ENCODE measurements at places on chromosomes 16 and 17. TPM values are rescaled to one million over a fixed set of nuclear protein-coding genes. Genes with fewer than 3 reads are reported as not detected.

DNA sequence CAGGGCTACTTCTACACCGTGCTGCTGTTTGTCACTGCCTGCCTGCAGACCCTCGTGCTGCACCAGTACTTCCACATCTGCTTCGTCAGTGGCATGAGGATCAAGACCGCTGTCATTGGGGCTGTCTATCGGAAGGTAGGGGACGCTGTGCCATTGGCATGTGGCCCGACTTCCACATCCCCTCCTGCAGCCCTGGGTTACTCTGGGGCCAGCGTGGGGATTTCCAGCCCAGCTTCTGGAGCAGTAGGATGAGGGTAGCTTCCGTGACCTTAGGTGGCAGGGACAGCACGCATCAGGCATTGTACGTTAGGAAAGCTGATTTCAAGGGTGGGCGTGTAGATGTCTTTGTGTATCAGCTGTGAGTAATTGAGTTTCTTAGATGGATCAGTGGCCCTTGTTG is 96.5 kb downstream of the ABCC1 start:
- no peak for DNase-seq

The ZNF469 gene
- total RNA-seq: 2.2 TPM

- DNase-seq: no peak
Measured at GRCh38 chr17:82892899-82893565, 53.2 kb upstream of the ZNF750 start.

The BAIAP3 gene
- 4.2 TPM for total RNA-seq

GRCh38 chr16:50449800-50450199 is 81.0 kb upstream of the BRD7 start:
- DNase-seq: no peak

GRCh38 chr17:55086635-55087058 is 118.1 kb downstream of the STXBP4 start:
- no peak for DNase-seq

The SLC6A2 gene
- total RNA-seq: 9.6 TPM

The FOXN1 gene
- 3.4 TPM for total RNA-seq

GRCh38 chr17:42392692-42393415 is 4.6 kb upstream of the STAT3 start:
- no peak for DNase-seq

The SSTR5 gene
- 0.98 TPM for total RNA-seq

DNA sequence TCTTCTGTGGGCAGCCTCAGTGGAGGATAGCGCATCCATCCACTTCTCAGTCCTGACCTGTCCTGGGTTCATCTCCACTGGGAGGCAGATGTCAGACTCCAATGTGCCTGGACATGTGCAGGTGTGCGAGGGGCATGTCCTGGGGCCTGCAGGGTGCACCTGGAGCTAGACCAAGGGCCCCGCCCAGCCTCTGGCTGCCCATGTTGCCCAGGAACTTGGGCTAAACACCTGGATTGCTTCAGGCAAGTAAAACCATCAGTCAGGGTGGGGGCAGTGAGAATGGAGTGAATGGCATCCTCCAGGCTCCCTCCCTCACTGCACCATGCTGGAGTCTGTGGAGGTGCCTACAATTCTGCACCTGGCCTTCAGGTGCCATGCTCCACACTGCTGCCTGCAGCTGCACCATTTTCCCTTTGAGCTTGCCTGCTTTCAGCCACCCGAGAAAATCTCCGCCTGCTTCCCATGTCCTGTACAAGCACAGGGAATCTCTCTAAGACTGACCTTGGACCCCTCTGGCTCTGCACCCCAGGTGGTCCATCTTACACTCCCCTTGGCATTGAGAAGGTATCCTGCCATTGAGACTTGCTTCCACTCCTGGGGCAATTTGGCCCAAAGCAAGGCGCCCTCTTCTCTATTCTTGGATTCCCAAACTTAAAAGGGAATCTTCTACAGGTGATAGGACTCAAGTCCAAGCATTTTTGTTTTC is 2.1 kb upstream of the MFSD6L start:
- DNase-seq: no peak

- no peak for DNase-seq
Measured at GRCh38 chr16:23500212-23500861, 10.0 kb downstream of the GGA2 start.

DNA sequence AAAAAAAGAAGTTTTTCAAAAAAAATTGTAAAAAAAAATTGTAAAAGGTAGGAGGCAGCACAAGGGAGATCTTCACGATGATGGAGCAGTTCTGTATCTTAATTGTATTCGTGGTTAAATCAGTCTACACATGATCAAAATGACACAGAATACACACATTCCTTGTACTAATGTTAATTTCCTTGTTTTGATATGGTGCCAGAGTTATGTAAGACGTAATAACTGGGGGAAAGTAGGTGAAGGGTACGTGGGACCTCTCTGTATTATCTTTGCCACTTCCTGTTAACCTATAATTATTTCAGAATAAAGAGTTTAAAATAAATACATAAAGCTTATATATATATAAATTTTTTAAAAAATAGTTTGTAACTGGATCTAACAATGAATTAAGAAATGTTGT is 36.8 kb downstream of the HELZ start:
- no peak for DNase-seq

The DNAH17 gene
- total RNA-seq: 2.0 TPM

- DNase-seq: no peak
Measured at GRCh38 chr17:77144227-77144626, 3.5 kb downstream of the SEC14L1 start.

DNA sequence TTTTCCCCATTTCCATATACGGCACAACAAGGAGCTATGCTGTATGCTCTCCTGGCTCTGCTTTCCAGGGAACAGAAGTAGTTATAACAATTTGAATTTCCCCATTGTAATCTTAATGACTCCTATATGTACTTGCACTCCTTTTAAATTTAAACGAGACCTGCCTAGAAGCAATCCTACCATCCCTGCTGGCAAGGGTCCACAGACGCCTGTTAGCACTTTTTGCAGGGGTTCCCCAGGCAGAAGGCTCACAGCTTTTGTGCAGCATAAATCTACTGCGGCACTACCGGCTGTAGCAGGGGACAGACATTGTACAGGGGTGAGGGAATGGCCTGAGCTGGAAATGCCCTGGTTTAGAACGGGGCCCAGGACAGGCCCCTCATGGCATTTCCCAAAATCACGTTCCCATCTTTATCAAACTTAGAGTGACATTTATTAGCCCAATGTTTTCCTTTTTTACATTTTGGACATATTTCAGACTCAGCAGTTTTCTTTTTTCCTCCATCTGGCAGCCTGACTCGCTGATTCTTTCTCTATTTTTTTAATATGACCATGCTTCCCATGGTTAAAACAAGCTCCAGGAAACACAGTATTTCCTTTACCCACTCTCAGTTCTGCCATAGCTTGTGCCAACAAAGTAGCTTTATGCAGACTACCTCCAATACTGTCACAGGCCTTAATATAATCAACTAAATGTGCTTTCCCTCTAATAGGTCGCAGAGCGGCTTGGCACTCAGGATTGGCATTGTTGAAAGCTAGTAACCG is 35.4 kb upstream of the USP22 start:
- no peak for DNase-seq

DNA sequence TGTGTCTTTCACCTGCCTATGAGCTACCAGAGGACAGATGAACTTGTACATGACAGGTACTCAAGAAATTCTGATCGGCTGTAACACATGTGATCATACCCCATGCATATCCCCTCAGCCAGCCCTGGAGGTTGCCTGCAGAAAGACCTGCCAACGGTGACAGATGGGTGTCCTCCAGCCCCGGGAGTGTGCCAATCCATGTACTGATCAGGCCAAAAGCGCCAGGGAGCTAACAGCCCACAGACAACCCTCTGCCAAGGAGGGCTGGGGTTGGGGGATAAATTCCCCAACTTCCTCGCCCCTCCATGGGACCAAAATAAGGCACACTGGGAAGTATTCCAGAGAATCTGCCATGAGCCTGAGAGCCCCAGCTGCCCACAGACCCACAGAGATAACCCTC is 189.4 kb downstream of the CCT6B start:
- no peak for DNase-seq

The TNFRSF17 gene
- total RNA-seq: not detected

DNA sequence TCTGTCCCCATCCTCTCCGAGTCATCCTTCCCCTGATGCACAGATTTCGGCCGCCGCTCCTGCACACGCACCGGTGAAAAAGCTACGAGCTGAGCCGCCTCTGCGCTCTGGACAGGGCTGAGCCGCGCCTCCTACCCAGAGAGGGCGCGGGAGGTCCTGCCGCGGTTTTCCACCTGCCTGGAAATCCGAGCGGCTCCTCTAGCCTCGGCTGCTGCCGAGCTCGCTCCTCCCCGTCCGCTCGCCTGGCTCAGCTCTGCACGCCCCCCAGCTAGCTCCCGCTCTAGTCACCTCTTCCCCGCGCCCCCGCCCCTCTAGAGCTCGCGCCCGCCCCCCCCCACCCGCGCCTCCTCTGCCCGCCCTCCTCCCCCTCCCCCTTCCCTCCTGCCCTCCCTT is 198 bp upstream of the SHISA9 start:
- DNase-seq: no peak

DNA sequence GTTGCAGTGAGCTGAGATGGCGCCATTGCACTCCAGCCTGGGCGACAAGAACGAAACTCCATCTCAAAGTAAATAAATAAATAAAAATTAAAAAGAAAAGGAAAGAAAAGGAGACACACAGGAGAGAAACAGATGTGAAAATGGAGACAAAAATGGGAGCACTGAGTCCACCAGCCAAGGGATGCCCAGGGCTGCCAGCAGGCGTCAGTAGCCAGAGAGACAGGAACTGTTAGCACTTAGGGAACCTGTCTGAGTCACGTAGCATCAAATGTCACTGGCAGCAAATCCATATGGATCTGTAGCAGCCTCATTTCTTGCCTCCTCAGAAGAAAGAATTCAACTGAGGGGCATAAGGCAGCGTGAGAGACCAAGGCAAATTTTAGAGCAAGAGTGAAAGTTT is 79.7 kb downstream of the CYLD start:
- DNase-seq: peak; percentile 13

The IKZF3 gene
- total RNA-seq: 5.9 TPM

The CDIP1 gene
- 13.3 TPM for total RNA-seq

DNA sequence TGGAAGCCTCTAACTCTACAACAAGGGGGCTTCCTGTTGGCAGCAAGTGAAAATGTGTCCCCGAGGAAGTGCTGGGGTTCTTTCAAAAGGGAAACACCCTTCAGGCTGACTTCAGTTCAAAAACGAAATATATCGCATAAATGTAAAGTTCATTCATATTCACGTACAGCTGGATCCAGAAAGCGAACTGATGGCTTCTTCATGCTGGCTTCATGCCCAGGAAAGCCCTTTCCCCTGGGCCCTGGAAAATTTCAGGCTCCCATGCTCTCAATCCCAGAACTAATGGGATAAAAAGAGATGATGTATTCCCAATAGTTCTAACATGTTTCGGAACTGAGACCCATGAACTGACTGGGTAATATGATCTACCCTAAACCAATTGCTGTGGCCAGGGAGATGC is 104.7 kb upstream of the CDH13 start:
- DNase-seq: no peak

The QRICH2 gene
- total RNA-seq: 10.8 TPM

DNA sequence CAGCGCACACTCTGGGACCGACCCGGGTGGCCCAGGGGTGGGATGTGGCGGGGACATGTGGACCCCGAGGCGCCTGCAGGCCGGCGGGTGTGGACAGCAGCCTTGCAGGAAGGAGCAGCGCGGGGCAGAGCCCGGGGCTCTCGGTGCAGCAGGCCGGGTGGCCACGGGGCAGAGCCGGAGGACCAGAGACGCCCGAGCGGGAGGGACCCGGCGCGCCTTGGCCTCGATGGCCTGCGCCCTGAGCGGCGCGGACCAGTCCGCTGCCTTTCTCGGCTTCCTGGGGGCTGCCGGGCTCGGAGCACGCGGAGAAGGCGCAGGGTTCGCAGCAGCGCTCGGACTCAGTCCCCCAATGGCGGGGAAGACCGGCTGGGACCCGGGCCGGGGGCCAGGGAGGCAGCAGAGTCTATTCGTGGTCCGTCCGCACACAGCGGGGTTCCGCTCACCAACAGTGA is 43.4 kb downstream of the OSBPL7 start:
- DNase-seq: no peak

DNA sequence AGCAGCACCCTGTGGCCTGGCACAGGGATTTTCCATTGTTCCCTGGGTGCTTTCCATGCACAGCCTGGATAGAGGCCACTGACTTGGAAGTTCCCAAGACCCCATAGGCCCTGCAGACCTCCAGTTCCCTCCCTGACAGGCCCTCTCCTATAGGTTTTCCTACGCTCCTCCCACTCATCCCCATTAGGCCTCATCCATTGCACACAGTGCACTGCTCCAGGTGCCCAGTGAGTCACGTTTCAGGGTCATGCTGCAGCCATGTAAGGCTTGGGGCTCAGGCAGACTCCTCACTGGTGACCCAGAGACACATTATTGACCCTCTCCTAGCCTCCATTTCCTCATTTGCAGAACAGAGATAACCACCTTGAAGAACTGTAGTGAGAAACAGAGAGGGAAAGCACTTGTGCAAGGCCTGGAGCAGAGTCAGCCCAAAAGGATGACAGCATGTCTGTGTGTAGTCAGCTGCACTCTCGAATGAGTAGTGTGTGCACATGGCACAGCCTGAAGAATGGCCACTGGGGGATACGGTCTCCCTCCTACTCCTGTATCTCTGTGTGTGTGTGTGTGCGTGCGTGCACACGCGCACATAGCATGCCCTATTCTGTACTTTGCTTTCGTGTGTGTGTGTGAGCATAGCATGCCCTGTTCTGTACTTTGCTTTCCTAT is 26.8 kb downstream of the DRC3 start:
- DNase-seq: no peak

The VMO1 gene
- total RNA-seq: 12.5 TPM

DNA sequence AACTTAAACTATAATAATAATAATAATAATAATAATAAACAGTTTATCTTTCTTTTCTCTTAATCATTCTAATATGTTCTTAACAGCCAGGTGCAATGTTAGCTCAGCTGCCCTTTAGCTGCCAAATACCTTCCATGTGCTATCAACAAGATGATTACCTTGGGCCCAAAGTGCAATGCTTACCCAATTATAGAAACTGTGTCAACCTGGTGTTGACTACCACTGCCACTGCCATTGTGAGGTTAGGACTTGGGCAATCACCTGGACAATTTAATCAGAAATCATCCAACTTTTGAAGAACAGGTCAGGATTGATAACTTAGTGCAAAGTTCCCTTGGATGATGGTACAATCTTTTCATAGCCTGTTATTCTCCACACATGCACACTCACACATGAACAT is 371.8 kb upstream of the SALL1 start:
- DNase-seq: no peak

The NECAB2 gene
- not detected for total RNA-seq

DNA sequence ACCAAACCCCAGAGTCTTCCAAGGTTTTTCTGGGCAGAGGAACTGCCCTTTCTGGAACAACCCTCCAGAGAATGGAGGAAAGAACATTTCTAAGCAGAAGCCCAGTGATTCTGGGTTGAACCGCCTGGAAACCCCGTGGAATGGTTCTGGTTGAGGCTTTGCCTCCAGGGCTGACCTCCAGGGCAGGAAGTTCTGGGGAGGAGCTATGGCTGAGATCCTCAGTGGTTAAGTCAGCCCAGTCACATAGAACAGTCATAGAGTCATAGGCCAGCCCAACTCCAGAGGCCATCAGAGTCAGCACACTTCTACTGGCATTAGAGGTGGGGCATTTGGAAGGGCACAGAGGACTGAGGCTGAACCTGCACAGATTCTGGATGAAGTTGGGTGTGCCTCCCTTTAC is 65.9 kb downstream of the SPACA3 start:
- no peak for DNase-seq

Data from vagina (tissue), 2 donors.